CD4-positive, alpha-beta T cell treated with Interleukin-15 for 1 hour (primary cell): ENCODE measurements at places on chromosomes 3 and 15.

DNA sequence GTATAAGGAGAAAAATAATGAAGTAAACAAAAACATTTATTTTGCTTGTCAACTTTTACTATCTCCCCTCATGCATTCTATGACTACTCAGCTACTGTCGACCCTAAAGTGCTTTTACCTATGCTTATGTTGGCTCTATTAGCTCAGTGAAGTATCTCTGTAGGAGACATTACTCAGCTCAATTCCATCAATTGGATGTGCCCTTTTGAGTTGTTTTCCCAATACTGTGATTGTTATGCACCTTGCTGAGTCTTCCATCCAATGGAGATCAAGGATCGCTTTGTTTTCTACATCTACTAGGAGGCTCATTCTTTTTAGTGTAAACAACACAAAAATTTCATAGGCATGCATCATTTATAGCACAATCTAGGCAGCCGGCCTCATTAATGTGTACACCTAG is 403.8 kb upstream of the ARL6 start:
- DNase-seq = no peak

GRCh38 chr15:56102441-56102840 is 109.0 kb upstream of the NEDD4 start:
- no peak for DNase-seq

DNA sequence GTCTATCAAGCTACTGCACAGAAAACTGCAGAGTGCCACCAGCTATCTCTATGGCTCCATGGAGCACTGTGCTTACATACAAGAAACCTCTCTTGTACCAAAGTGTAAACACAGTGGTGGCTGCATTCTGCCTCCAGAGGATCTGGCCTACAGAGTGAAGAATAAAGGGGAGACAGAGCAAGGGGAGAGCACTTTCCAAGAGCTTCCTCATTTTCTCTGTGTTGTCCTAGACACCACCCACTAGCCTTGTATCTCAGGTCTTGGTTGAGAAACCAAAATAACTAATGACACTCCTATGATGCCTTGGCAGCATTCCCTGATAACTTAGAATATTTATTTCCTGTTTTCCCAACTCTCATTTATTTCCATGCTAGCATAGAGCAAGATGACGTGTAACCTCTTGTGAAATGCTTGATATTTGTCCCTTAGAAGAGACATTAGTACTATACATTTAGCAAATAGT is 56.9 kb upstream of the PHLDB2 start:
- no peak for DNase-seq

GRCh38 chr3:49998326-49998725 is 58.4 kb downstream of the RBM6 start:
- DNase-seq = no peak

GRCh38 chr3:4710191-4710590 is 217.0 kb downstream of the ITPR1 start:
- DNase-seq = no peak

DNA sequence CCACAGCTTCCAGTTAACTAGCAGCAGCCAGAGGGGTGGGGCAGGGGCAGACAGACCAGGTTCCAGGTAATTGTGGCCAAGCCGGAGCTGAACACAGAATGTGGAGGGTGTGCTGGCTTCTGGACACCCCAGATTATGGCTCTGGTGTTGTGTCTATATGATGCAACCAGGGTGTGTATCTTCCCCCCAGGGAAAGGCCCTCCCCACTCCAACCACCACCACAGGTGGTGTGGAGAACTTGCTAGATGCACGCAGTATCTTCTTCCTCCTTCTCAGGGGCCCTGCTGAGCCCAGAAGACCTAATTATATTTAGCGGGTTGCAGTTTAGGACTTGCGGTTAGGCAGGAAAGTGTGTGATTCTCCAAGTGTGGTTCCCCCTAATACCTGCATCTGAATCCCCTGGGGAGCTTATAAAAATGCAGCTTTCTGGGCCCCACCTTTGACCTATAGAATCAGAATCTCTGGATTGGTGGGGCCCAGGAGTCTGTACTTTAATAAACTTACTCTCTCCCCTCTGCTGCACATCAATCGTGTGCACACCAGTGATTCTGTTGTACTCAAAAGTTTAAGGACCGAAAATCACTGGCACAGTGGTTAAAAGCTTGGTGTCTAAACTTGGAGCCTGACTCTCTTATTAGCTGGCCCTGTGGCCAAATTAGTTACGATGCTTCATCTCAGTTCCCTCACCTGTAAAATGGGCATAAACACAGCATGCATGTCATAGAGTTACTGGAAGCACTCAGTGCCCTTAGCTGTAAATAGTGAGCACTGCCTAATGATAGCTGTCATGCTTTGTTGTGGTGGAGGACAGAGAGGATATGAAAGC is 379.1 kb upstream of the PROK2 start:
- peak; percentile 82 for DNase-seq

- no peak for DNase-seq
Observed at GRCh38 chr3:97138914-97139541, 324.6 kb downstream of the EPHA6 start.

- DNase-seq = peak; percentile 73
Observed at GRCh38 chr3:172522871-172523818, at the start of gene TNFSF10. TNFSF10 (minus strand) TSS chr3:172523430; CDS start chr3:172523384, 46 bp downstream.

DNA sequence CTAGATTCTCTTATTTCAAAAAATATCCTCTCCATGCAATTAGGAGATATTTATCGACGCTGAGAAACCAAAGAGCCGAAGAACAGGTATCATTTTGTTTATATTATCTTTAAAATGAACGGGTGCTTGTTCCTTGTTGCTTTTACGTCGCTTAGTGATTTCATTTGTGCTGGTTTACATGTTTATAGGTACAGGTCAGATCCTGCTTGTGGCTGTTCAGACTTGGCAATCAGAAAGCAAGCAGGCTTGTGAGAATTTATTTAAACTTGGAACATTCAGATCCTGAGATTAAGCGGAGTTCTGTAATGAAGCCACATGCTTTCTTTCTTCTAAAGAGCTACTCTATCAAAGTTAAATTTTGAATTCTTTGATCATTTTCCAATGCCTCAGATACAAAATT is 43.0 kb upstream of the ATP2C1 start:
- no peak for DNase-seq
